Effector CD4-positive, alpha-beta T cell (primary cell): ENCODE measurements at places on chromosomes 4 and X.

DNA sequence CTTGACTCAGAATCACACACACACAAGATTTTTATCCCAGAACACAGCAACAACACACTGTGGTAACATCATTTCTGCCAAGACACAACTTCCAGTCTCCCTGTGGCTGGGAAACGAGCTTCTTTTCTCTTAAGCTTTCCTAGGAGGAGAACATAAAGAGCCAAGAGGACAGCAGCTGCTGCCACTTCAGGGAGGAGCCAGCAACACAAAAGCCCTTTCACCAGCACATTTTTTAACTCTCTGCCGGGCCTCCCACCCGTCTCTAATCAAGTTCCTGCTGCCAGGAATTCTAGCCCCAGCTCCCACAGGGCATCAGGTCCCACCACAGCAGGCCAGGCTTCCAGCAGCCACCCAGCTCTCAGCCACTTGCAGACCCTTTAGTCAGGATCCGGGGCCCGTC lies 22.4 kb downstream of the FAT1 start:
- DNase-seq, result no peak

GRCh38 chr4:88811904-88812303 lies 114.3 kb upstream of the NAP1L5 start:
- no peak for DNase-seq

GRCh38 chr4:89514811-89515210 lies 207.2 kb upstream of the GPRIN3 start:
- DNase-seq, result no peak

DNA sequence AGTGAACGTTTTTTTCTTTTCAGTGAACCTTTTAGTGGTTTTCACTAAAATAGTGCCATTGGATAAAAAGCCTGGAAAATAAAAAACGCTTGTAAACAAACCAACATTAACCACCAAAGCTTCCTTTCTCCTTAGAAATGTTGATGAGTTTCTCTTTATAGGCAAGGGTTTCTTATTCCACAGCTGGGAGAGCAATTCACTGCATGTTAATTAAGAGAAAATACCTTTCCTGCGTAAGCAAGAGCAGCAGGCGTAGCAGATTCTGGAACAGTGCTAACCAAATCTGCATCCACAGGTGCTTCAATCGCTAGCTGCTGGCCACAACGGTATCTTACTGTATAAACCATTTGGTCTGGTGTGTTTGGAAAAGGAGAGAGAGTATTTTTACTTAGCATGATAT lies 13.3 kb upstream of the AASDH start:
- no peak for DNase-seq
